CD4-positive, CD25-positive, alpha-beta regulatory T cell (primary cell): ENCODE measurements at places on chromosomes 7 and 10.

DNA sequence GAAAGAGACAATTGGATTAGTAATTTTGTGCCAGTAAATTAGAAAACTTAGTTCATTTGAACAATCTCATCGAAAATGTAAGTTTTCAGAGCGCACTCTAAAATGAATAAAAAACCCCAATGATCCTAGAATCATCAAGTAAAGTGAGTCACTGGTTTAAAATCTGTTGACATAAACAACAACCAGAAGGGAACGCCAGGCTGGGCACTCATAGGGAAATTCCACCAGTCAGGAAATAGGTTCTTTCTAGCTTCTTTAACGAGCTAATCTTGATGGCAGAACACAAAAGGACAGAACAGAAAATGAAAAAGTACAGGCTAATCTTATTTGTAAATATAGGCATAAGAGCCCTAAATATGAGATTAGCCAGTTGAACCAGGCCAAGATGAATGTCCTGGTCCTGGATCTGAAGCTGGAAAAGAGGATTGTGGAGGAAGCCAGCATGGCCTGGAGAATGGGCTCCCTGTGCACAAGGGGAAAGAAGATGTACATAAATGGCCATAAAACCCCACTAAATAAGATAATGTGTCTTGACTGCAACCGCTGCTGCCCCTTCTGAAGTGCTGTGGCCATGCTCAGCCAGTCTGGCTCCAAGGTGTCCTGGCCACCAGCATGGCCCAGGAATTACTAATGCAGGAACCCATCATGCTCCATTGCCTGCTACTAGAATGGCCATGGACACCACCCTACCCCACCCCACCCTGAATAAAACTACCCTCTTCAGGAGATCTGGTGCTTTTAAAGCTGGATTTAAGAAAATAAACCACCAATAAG is 114.0 kb downstream of the WDFY4 start:
- DNase-seq, result no peak

DNA sequence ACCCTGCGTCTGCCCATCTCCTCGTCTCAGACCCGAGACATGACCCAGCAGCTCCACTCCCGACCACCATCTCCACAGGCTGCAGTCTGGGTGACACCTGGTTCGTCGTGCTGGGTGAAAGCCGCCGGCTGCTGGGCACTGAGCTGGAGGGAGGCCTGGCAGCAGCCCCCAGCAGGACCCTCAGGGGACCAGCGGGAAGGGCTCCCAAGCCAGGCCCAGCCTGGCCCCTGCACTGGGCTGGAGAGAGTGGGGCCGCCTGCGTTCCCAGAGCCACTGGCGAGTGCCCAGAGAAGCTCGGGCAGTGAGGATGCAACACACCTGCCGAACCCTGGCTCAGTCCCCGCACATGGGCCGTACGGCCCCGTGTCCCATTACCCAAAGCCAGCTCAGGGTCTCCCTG is 21.3 kb downstream of the CFAP46 start:
- no peak for DNase-seq

GRCh38 chr7:32930378-32930777 is 26.9 kb upstream of the FKBP9 start:
- no peak for DNase-seq

GRCh38 chr7:46707973-46708372 is 786.9 kb upstream of the IGFBP3 start:
- no peak for DNase-seq

DNA sequence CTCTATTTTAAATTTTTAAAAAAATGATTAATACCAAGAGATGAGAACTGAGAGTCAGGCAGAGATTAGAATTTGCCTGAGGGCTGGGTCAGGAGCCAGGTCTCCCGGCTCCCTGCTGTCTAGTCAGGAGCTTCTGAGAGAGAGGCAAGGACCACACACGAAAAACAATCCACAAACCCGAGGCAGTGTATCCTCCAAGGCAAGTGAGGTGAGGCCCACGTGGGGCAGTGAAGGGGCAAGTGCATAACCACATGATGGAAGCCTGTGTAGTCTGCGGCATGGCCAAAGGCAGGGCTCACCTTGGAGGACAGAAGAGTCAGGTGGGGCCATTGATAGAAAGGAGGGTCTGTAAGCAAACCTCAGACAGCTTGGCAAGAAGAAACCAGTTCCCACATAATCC is 541.2 kb upstream of the FOXK1 start:
- DNase-seq, result no peak

DNA sequence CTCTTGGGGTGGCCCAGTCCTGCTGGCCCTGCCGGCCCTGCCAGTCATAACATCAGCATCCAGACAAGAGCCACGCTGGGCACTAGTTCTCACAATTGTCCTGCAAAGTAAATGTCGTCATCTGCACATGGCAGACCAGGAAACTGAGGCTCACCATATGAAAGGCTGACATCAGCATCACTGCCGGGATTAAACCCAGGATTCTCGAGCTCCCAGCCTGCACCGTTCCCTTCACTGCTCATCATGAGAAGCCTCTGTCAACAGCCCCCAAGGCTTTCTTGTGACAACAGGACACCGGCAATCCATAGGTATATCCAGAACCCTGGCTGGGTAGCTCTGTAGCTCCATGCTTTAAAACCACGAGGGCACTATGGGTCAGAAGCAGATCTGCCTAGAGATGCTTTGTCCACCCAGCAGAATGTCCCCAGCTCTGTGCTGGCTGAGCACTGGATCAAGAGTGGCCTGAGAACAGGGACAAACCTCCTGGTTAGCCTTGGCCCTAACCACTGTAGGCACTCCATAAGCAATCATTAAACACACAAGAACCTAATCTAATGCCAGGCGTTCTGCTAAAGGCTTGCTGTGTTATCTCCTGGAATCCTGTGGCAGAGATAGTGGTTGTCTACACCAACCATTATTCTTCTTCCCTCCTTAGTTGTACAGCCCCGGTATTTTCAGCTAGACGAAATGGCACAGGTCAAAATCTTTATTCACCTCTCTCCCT is 41.2 kb upstream of the C10orf71 start:
- DNase-seq, result no peak

GRCh38 chr10:28620251-28620650 is 57.1 kb upstream of the BAMBI start:
- DNase-seq, result no peak

DNA sequence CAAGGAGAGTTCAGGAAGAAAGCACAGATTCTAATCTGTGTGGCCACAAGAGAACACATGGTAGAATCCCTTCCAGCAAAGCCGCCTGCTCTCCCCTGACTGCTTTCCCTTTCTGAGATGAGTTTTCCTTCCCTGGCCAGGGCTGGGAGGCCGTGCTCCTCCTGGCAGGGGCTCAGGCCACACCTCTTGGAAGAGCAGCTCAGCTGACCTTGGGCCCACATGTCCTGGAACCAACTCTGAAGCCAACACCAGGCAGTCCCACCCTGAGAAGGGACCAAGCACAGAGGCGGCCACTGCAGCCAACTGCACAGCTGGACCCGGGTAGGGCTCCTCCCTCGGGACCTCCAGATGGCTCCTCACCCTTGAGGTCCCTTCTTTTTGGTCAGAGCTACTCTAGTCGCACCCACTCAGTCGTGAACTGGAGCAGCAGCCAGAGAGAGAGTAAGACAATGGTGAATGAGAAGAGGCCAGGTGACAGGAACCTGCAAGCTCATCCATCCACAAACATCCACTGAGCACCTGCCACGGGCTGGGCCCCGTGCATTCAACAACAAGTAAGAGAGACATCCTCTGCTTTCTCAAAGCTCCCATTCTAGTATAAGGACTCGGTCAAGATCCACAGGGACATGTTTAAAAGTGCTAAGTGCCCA is 40.3 kb downstream of the FAM53B start:
- DNase-seq, result no peak

DNA sequence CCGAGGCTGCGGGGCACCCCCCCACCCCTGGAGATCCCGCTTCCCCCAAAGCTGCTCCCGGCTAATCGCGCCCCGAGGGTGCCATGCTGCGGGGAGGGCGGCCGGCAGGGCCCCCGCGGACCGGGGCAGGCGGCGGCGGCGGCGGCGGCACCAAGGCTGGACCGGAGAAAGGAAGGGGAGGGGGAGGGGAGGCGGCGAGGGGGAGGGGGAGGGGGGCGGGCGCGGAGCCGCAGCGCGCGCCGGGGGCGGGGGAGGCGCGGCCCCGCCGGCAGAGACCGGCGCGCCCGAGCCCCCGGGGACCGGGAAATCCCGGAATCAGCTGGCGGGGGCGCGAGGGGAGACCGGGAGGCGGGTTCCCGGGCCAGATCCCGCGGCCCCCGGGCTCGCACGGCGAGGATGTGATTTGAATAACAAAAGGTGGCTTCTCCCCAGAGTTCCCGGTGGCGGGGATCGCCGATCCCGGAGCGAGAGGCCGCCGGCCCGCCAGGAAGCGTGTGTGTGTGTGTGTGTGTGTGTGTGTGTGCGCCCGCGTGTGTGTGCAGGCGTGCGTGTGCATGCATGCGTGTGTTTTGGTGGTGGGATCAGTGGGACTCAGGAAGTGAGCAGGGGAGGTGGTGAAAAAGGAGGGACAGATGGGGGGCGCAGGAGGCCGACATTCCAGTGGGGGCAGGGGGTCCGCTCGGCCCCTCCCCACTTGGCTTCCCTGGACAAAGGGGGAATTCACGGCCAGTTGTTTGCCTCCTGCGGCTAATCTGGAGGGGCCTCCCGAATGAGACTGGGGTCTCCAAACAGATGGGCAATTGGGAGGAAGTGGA is 99.5 kb downstream of the HIP1 start:
- peak; percentile 24 for DNase-seq

DNA sequence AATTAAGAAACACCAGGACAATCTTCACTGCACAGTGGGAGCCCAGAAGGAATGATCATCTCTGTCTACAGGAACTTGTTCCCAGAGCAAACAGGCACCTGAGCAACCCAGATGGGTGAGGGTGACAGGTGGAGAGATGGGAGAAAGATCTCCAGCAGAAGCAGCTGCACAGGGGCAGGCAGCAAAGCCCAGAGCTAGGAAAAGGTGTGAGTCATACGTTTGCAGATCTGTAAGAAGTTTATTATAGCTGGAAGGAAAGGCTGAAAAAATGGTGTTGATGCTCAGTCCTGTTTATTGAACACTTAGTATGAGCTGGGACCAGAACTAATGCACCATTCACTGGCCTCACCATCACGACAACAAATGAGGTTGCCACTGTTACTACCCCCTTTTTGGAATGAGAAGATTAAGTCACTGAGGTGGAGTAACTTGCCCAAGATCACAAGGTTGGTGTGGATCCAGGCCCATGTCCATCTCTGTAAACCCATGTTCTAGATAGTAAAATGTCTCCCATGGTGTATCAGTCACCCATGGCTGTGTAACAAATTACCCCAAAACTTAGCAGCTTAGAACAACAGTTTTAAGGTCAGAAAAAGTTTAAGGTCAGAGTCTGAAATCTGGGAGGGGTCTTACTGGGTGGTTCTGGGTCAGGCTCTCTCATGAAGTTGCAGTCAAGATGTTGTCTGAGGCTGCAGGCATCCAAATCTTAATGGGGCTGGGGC is 506.9 kb downstream of the RPS24 start:
- no peak for DNase-seq

- no peak for DNase-seq
These were observed 522.7 kb upstream of the FZD8 start for GRCh38 chr10:36164556-36165504.
